ENCODE measurements at places on chromosomes 2 and 18. TPM values are rescaled to one million over a fixed set of nuclear protein-coding genes. Genes with fewer than 3 reads are reported as not detected.

PLB1 gene
- total RNA-seq, result 0.49 TPM

RGPD4 gene
- 0.07 TPM for total RNA-seq

VWC2L gene
- not detected for total RNA-seq

RFX8 gene
- total RNA-seq, result not detected

CCDC68 gene
- total RNA-seq, result 6.6 TPM

SERPINB12 gene
- not detected for total RNA-seq

HAAO gene
- total RNA-seq, result not detected

LGALSL gene
- total RNA-seq, result 14.2 TPM

LRP1B gene
- total RNA-seq, result 0.34 TPM

SUCLG1 gene
- total RNA-seq, result 56.3 TPM

C2orf69 gene
- 21.6 TPM for total RNA-seq

ACKR3 gene
- 0.20 TPM for total RNA-seq

BOLL gene
- total RNA-seq, result not detected

ASXL2 gene
- 29.2 TPM for total RNA-seq

SP100 gene
- total RNA-seq, result 48.1 TPM

AQP12A gene
- total RNA-seq, result not detected

SYT4 gene
- total RNA-seq, result not detected

CASP10 gene
- 2.6 TPM for total RNA-seq

CNDP1 gene
- total RNA-seq, result not detected

DNER gene
- total RNA-seq, result 2.9 TPM

FHOD3 gene
- total RNA-seq, result 4.0 TPM

ACVR2A gene
- total RNA-seq, result 9.4 TPM

DLX2 gene
- total RNA-seq, result 3.7 TPM

MAPK4 gene
- total RNA-seq, result 0.89 TPM

CCDC141 gene
- 0.30 TPM for total RNA-seq

C2orf92 gene
- total RNA-seq, result 3.0 TPM

UBE2F gene
- 32.8 TPM for total RNA-seq

RAX gene
- total RNA-seq, result not detected

TEKT4 gene
- not detected for total RNA-seq

MOCOS gene
- total RNA-seq, result 12.1 TPM

ARHGEF4 gene
- total RNA-seq, result 26.6 TPM

TRIP12 gene
- total RNA-seq, result 175 TPM

All from HCT116 (cell line).